Calu3 (cell line): ENCODE measurements at places on chromosomes 16 and 17. TPM values are rescaled to one million over a fixed set of nuclear protein-coding genes. Genes with fewer than 3 reads are reported as not detected.

GRCh38 chr16:74568961-74569631, 37.8 kb downstream of the GLG1 start:
- no peak for DNase-seq

GRCh38 chr17:74393346-74393942, 26.1 kb downstream of the GPR142 start:
- no peak for DNase-seq

GRCh38 chr16:630815-631405, at the start of gene WFIKKN1:
TSS of gene WFIKKN1 (plus strand) at chr16:630985. CDS start at chr16:631254, 269 bp downstream.
- peak; percentile 80 for DNase-seq

DNA sequence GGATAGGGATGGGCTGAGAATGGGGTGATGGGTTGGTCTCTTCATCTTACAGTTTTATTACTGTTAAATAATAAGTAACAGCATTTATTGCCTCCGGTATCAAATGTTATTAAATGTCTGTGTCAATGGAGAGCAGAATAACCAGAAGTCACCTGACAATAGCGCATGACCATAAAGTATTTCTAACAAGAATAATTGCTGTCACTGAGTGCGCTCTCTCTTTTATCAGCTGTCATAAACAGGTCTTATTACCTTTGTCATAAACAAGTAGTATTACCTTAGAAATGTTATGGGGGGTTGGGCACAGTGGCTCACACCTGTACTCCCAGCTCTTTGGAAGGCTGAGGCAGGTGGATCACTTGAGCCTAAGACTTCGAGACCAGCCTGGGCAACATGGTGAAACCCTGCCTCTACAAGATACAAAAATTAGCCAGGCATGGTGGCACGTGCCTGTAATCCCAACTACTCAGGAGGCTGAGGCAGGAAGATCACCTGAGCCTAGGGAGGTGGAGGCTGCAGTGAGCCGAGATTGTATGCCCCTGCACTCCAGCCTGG, 120.6 kb downstream of the MAP2K6 start:
- no peak for DNase-seq

GRCh38 chr17:74353446-74354060, 8.1 kb downstream of the BTBD17 start:
- no peak for DNase-seq

GRCh38 chr17:68291836-68292688, 767 bp downstream of the ARSG start:
- peak; percentile 77 for DNase-seq

GRCh38 chr16:86249631-86250030, 260.7 kb upstream of the FOXF1 start:
- no peak for DNase-seq

Gene ABCC11
- 0.26 and 0.56 TPM in 2 replicates for total RNA-seq

Gene SERPINF2
- 0.54 and 0.76 TPM in 2 replicates for total RNA-seq

GRCh38 chr16:51773071-51773890, 622.2 kb upstream of the SALL1 start:
- DNase-seq: no peak

Gene HDAC5
- total RNA-seq: 22.4 and 22.8 TPM in 2 replicates

DNA sequence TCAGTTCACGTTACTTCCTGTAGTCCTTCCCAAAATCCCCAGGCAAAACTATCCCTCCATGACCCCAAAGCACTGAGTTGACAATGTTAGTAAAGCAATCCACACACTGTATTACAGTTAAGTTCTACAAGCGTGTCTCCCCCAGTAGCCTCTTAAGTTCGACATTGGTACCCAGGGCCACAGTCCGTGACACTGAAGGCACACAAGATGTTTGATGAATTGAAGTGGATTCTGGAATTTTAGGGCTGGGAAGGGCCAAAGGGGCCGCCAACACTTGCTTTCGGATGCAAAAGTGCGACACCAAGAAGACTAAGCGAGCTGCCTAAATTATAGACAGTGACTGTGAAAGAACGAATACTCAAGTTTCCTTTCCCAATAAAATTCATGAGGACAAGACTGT, 1.5 kb downstream of the VPS35 start:
- DNase-seq: no peak

Gene COA3
- total RNA-seq: 98.8 and 99.9 TPM in 2 replicates

Gene KCTD2
- total RNA-seq: 24.4 TPM in 2 replicates

GRCh38 chr17:50185631-50186471, 15.6 kb downstream of the COL1A1 start:
- no peak for DNase-seq

Gene PRCD
- not detected in 2 replicates for total RNA-seq

- no peak for DNase-seq
Measured at GRCh38 chr16:54076006-54076504, 210.5 kb downstream of the IRX3 start.

DNA sequence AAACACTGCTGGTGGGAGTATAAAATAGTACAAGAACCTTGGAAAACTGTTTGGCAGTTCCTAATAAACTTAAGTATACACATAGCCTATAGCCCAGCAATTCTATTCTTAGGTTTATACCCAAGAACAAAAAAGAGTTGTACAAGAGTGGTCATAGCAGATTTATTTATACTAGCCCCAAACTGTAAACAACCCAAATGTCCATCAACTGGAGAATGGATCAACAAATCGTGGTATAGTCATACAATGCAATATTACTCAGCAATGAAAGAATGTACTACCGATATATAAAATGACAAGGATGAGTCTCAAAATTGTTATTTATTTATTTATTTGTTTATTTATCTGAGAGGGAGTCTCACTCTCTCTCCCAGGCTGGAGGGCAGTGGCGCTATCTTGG, 23.1 kb downstream of the GNGT2 start:
- no peak for DNase-seq

- peak; percentile 33 for DNase-seq
Measured at GRCh38 chr16:19153876-19154275, 14.2 kb upstream of the SYT17 start.

Gene JPH3
- 0.57 and 1.2 TPM in 2 replicates for total RNA-seq

DNA sequence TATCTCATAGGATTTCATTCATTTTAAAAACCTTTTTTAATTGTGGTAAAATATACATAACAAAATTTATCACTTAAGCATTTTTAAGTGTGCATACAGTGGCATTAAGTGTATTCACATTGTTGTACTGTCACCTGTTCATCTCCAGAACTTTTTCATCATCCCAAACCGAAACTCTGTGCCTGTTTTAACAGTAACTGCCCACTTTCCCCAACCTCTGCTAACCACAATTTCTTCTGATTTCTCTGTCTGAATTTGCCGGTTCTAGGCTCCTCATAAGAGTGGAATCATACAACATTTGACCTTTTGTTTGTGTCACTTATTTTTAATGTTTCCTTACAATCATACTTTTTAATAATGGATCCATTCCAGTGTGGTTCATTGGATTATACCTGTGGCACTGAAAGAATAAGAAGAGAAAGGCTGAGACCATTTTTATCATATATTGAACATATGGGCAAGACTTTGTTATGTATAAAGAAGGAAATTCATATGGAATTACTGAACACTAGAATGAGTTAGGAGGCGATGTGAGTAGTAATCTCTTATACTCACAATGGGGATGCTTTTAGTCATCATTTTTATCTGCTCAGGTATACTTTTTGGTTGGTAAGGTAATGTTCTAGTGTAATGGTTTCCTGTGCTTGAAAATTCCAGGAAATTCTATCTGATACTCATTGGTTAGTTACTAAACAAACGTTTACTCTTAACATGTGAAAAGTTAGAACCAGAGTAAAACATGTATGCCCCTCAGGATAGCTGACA, 10.8 kb downstream of the CYLD start:
- DNase-seq: no peak

Gene SEPTIN12
- not detected in 2 replicates for total RNA-seq

Gene UBB
- total RNA-seq: 973 and 1,004 TPM in 2 replicates

Gene CLDN9
- 13.5 and 17.8 TPM in 2 replicates for total RNA-seq

Gene RASD1
- total RNA-seq: not detected in 2 replicates

DNA sequence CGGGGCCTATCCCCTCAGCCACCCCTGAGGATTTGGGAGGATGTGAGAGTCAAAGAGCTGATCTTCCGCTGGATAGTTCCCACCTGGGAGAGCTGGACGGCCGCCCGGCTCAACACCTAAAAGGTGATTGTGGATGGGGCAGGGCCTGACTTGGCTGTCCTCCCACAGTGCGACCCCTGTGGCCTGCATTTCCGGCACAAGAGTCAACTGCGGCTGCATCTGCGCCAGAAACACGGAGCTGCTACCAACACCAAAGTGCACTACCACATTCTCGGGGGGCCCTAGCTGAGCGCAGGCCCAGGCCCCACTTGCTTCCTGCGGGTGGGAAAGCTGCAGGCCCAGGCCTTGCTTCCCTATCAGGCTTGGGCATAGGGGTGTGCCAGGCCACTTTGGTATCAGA, 4.5 kb downstream of the BCL6B start:
- DNase-seq: no peak

- no peak for DNase-seq
Measured at GRCh38 chr17:58789160-58789559, 33.5 kb downstream of the PPM1E start.

Gene TAOK2
- 75.9 and 76.2 TPM in 2 replicates for total RNA-seq

DNA sequence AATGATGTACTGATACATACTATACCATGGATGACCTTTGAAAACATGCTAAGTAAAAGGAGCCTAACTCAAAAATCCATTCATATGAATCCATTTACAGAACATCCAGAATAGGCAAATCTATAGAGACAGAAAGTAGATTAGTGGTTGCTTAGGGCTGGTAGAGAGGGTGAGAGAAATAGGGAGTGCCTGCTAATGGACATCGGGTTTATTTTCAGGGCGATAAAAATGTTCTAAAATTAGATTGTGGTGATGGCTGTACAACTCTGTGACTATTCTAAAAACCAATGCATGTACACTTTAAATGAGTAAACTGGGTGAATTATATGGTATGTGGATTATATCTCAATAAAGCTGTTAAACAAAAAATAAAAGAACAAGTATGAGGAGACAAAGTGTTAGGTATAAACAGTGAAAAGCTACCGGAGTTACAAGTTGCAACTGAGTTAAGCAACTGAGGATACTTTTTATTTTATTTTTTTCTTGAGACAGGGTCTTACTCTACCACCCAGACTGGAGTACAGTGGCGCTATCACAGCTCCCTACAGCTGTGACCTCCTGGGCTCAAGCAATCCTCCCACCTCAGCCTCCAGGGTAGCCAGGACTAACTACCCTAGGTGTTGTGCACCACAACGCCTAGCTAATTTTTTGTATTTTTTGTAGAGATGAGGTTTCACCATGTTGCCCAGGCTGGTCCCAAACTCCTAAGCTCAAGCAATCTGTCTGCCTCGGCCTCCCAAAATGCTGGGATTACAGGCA, 75.5 kb upstream of the CORO6 start:
- DNase-seq: no peak

GRCh38 chr17:35665662-35666061, 65.8 kb upstream of the RASL10B start:
- no peak for DNase-seq

Gene SOX15
- total RNA-seq: not detected in 2 replicates

DNA sequence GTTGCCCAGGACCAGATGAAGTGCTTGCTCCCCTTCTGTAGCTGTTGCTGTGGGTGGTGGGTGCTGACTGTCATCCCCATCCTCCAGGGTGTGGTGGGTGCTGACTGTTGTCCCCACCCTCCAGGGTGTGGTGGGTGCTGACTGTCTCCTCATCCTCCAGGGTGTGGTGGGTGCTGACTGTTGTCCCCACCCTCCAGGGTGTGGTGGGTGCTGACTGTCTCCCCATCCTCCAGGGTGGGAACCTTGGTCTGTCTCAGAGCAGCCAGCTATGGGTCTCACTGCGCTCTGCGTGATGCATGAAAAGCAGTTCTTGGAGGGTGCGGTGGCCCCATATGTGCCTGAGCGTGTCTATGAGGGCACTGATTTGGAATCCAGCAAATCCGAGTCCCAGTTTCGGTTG, 163.8 kb downstream of the RPTOR start:
- no peak for DNase-seq

Gene DRC3
- 2.0 and 2.8 TPM in 2 replicates for total RNA-seq

- no peak for DNase-seq
Measured at GRCh38 chr17:1498233-1498632, 5.7 kb upstream of the MYO1C start.

GRCh38 chr17:79980246-79981043, 55.2 kb downstream of the TBC1D16 start:
- DNase-seq: no peak

GRCh38 chr17:68152161-68152571, 95.7 kb upstream of the AMZ2 start:
- DNase-seq: no peak

Gene PPP1R1B
- 8.3 and 11.1 TPM in 2 replicates for total RNA-seq

- no peak for DNase-seq
Measured at GRCh38 chr17:82107341-82107860, 9.4 kb upstream of the FASN start.

GRCh38 chr16:75319513-75320411, 68.3 kb upstream of the BCAR1 start:
- DNase-seq: no peak

DNA sequence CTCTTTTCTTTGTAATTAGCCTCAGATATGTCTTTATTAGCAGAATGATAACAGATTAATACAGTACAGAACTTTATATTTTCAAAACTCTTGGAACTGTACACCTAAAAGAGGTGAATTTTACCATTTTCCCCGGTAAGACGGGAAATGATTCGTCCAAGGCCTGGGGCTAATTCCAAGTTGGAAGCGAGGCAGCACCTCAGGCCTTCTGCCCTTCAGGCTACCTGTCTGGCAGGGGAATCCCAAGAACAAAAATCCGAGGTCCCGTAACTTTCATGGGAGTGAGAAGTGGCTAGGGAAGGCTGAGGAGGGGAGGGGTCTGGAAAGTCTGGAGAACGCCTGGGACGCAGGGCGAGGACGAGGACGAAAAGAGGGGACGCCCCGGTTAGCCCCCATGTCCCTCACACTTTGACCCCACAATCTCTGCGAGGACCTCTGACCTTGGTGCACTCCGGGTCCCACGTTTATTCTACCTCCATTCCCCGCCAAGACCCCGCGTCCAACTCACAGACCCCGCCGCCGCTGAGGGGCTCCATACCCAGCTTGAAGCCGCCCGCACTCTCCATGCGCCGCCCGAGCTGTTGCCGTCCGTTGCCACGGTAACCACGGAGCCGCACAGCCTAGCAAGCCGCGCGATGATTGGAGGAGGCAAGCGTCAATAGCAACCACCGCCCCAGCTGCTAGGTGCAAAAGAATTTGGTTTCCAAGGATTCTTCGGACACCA, at the start of gene HYDIN:
Gene HYDIN (minus strand): TSS at position 601 of the 724 bp plus-strand sequence. CDS start 43,827 bp downstream, outside the sequence.
- DNase-seq: peak; percentile 94
